ENCODE measurements at places on chromosomes 7 and 10.
A peak's percentile ranks its signal among the peaks of the same experiment; 100 is the strongest.

DNA sequence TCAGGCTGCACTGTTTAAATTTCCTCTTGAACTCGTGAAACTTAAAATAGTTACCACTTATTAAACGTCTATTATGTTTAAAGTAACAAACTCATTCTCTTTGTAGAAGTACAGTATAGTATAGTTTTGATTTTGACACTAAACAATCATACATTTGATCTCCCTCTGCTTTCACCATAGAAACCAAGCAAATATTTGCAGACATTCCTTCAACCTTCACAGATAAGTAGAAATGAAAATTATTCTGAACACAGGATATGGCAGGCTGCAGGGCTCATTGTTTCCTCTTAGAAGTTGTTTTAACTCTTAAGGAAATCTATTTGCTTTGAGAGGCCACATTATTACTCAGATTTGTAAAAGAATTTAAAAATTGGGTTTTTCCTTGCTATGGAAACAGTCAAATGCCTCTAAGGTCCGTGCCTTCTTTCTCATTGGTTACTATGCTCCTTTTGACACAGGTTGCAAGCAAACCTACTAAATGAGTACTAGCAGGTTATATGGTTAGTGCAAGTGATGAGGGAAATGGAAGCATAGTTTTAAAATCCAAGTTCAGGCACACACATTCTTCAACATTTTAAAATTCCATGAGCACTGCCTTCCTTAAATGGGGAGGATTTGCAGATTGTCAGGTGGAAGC, 92.8 kb upstream of the FAM133B start:
- DNase-seq, result no peak

DNA sequence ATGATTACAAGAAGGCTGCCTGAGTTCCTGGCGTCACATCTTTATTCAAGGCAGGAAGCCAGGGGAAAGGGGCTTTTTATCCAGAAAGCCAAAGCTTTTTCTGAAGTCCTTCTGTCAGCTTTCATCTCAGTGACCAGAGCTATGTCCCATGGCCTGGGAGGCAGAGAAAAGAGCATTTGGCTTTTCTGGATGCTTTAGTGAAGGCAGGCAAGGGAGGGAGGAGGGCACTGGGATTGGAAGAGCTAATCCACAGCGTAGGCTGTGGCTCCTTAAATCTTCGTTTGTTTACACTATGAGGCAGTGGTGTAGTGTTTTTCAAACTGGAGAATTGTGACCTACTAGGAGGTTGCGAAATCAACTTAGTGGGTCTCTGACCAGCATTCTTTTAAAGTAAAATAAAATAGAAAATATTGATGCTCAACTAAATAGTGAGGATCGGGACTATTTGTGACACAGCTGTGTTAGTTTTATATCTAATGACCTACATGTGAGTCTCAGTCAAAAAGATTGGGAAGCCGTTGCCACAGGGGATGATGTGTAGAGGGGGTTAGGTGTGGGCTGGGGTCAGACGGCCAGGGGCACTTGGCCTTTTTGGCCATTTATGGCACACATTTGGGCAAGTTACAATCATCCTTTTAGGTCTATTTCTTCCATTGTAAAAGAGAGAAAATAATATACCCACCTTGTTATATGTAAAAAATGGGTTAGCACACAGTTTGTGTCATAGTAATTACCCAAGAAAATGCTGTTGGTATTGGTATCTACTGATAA, 14.1 kb downstream of the CRYGN start:
- peak; percentile 6 for DNase-seq

DNA sequence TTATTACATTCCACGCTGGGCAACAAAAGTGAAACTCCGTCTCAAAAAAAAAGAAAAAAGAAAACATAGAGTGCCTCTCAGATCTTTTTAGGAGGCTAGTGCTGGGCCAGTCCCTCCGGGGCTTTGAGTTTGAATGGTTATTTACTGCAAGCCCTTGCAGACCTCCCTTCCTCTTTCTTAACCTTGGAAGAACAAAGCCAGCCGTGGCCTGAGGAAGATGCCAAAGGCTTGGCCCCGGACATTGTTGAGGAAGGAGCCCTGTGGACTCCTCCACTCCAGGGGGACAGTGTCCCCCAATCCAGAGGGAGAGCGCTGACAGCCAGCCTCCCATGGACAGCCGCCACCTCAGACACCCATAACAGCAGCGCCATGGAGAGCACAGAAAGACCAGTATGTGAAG, 5.0 kb downstream of the TSPAN33 start:
- no peak for DNase-seq

DNA sequence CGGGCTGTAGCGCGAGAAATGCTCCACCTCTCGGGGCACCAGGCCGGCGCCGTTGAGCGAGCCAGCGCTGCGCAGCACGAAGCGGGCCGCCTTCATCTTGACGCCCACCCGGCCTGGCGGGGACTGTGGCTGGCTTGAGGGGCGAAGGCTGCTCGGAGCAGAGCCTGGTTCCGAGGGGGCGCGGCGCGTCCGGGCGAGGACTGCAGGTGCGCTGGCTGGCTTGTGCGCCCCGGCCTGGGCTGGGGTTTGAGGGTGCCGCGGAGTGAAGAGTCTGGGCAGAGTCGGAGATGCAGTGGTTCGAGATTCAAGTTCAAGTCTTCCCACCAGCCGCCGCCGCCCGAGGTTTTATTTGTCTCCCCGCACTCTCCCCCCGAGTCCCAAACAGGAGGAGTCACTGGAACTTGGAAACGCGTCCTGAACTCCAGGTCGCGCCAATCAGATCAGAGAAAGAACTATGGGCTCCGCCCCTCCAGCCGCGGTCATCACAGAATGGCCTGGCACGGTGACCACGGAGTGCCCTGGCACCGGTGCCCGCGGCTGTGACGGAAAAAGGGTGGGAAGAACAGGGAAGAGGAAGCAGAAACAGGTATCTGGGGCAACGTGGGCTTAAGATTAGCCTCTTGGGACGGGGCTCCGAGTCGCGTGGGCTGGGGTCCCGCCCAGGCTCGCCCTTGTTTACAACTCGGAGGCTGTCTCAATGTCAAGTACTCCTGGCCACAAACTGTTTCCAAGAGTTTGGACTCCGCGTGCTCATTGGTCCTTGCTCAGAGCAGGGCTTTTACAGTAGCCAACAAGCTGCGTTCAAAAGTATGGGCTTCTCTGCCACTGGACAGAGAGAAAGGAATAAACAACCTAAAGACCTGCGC, at the start of gene PDK4:
Gene PDK4 (minus strand): TSS at position 319 of the 866 bp plus-strand sequence. CDS start 223 bp downstream, at position 96.
- DNase-seq, result no peak

GRCh38 chr10:60282771-60283353, 106.8 kb downstream of the ANK3 start:
- DNase-seq, result no peak

DNA sequence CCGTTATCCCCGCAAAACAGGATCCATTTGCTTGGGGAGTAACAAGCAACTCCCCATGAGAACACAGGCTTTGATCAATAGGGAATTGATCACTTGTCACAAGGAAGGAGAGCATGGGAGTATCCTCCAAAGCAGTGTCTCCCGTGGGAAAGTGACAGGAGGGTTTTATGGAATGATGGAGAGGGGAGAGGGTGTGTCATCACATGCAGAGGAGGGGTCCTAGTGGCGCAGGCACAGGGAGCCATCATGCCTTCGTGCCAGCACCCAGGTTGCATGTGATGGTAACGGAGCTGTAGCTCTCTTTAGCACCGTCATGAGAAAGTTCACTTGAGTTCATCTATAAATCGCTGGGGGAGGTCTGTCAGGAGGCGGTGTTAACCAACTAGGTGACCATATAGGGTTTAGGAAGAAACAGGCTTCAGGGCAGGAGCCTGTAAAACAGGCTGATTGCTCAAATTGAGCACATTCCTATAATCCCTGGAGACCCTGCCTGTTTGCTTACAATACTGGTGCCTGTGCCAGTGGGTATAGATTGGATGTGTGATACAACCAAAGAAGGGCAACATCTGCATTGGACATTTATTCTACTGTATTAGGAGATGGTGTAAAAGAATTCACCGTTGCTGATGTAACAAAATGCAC, 428.5 kb downstream of the GALNT17 start:
- DNase-seq, result no peak

GRCh38 chr7:128425850-128426249, 16.1 kb upstream of the IMPDH1 start:
- DNase-seq, result peak; percentile 85

DNA sequence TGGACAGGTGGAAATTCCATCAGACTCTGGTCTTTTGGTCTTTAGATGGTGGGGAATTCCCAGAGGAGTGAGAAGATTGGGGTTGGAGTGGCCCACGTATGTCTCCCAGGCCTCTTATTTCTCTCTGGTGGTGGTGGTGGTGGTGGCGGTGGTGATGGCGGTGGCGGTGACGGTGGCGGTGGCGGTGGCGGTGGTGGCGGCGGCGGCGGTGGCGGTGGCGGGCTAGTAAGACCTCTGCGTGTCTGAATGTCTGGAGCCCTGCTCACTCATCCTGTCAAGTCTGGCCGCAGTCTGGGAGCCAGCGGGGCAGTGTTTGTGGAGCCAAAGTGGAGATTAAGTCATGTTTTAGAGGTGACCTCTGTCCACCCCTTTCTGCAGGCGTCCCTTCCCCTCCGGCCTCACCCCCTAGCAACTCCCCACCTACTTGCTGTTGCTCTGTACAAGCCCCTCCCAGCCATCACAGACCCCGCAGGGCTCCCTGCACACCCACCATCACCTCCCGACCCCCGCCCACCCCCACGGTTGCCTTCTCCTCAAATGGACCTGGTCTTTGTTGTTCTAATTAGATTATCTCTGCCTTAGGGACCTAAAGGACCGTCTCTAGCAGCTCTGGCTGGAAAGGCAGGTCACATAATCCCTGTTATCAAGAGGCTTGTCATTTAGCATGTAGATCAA, 165.0 kb upstream of the TBX20 start:
- no peak for DNase-seq

DNA sequence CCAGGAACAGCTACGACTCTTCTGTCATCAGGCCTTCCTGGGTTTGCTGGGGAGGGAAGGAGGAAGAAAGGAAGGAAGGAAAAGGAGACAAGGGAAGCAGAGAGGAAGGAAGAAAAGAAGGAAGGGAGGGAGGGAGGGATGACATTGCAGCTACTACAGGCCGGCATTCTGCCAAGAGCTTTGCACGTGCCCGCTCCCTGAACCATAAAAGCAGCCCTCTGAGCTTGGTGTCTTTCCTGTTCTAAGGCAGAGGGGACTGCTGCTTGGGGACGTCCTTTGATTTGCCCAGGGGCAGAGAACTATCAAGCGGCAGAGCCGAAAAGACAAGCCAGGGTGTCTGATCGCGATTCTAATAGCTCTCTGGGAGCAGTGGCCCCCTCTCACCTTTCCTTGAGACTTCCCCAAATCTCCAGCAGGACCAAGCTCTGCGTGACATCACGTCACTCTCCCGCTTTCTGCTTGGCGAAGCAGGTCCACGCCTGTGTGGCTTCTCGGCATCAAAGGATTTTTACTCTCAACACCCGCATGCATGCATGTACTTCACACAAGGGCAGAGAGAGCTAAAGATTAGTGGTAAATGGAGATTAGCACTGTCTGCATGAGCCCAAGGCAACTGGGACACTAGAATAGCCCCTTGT, 167.8 kb upstream of the AUTS2 start:
- DNase-seq, result no peak

DNA sequence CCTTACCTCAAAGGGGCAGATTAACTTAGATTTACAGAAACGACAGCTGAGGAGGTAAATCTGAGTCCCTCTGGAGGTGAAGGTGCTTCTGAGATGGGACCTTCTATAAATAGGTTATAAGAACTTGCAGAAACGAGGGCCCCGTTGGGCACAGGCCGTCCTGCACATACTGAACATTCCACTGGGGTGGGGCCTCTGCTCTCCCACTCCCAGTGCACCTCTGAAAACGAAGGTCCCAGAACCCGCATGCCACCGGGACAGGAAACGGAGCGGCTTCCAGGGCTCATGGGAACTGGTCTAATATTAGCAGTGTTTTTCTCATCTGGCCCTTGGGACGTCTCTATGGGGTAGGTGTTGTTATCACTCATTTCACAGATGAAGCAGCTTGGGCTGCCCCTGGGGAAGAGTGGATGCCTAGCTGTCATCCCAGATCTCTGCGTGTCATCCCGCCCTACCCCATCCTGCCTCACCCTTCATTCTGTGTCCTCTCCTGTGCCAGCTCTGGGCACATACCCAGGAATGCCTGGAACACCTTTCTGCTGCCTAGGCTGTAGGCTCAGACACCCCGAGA, 19.6 kb downstream of the C10orf62 start:
- DNase-seq, result no peak

DNA sequence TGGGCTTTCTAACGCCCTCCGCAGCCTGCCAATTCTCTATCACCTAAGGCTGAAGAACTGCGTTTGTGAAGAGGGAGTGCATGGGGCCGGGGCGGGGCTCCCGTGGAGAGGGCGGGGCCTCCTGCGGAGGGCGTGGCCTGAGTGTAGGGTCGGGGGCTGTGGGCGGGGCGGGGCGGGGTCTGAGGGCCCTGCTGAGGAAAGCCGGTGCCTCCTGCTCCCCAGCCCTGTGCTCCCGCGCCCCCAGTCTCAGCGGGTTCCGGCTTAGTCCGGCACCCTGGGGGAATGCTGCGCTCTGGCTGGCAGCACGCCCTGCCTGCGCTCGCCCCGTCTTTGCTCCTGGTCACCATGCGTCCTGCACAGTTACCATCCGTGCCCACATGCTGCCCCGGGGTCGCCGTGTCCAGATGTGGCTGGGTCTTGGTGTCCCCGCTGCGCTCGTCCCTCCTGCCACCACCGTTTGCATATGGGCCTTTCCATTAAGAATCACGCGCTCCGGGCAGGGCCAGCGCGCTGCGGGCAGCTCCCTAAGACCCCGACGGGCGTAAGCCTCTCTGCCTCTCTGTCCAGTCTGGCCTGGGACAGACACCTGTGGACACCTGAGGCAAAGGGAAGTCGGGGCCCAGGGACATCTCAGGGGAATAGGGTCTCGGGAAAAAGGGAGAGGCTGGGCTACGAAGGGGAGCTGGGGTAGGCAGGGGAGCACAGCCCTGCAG, 144.0 kb upstream of the RET start:
- DNase-seq, result peak; percentile 81

DNA sequence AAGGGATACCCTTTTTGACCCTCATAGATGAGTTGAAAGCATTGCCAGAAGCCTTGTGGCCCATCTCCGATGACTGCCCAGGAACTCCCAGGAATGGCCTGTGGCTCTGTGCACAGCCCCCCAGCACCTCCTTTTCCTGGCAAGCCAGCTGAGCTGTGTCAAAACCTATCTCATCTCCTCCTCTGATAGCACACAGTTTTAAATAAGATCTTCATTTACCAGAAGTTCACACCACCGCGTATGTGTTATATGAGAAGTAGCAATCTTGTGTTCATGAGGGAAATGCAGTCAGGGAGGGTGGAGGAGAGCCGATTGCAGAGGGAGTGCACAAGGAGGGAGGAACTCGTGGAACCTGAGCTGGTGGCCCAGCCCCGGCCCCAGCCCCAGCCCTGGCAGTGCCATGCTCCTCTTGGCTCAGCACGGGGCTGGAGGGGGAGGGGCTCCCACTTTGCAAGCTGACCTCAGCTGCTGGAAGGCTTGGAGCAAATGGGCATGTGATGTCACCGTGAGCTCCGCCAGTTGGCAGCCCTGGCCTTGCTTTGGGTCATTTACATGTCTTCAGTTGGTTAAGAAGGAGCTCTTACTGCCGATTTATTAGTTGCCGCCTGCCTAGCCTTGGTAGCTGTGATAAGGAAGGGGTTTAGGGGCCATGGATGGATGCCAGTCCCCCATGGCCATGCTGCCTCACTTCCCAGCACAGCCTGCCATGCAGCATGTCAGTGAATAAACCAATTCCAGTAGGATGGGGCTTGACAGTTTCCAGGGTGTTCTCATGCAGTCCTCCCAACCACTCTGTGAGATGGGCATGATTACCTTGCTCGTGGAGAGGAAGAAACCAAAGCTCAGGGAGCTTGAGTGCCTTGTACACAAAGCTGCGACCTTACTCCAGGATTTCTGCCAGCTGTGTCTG, 20.0 kb downstream of the UNC5B start:
- no peak for DNase-seq

GRCh38 chr7:96837593-96837992, 127.9 kb upstream of the SEM1 start:
- DNase-seq, result no peak

- DNase-seq, result no peak
These were observed 94.2 kb downstream of the C10orf90 start for GRCh38 chr10:126576336-126576735.

- DNase-seq, result no peak
These were observed 34.5 kb downstream of the CREB3L2 start for GRCh38 chr7:137967143-137968018.
